Heart right ventricle (tissue), 16 donors: ENCODE measurements at places on chromosomes 3 and 15. TPM values are rescaled to one million over a fixed set of nuclear protein-coding genes. Genes with fewer than 3 reads are reported as not detected.
A peak's percentile ranks its signal among the peaks of the same experiment; 100 is the strongest.

Gene LMCD1
- 18.6 TPM for polyA plus RNA-seq

- no peak for DNase-seq
Observed at GRCh38 chr3:63585927-63586326, 66.5 kb upstream of the SNTN start.

DNA sequence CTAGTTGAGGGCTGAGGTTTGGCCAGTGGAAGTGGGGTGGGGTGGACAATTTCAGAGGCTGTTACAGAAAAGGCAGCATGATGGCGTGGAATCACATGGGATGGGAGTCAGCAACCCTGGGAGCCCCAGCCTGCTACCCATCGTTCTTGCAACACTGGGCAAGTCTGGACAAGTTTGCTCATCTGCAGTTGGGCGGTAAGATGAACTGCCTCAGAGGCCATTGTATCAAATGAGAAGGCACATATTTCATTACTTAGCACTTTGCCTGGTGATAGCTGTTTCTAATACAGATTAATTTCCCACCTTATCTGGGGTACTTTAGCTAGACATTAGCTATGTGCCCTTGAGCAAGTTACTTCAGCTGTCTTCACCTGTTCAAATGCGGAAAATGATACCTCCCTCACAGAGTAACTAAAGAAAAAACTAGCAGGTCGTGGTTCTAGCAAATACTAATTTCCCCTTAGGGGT is 248.9 kb downstream of the THSD4 start:
- DNase-seq: no peak

DNA sequence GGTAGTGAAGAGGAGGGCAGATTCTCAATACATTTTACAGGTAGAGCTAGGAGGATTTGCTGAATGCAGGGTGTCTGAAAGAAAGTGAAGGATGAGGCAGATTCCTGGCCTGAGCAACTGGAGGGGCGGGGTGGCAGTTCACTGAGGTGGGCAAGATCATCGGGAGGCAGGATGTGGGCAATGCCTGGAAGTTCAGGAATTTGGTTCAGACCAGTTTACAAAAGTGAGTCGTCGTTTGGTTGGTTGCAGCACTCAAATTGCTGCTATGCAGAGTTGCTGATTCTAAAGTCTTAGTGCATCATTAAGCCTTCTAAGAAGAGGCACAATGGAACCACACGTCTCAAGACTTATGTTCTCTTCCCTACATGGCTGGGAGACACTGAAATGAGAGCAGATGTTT is 134.0 kb downstream of the MFSD1 start:
- no peak for DNase-seq

- DNase-seq: no peak
Observed at GRCh38 chr15:98669638-98670037, 21.3 kb downstream of the IGF1R start.

Gene SERF2
- 2,367 TPM for polyA plus RNA-seq

Gene CCR3
- polyA plus RNA-seq: not detected

Gene HACD2
- polyA plus RNA-seq: 7.9 TPM

- no peak for DNase-seq
Observed at GRCh38 chr3:189202583-189202982, 30.8 kb downstream of the TPRG1 start.

DNA sequence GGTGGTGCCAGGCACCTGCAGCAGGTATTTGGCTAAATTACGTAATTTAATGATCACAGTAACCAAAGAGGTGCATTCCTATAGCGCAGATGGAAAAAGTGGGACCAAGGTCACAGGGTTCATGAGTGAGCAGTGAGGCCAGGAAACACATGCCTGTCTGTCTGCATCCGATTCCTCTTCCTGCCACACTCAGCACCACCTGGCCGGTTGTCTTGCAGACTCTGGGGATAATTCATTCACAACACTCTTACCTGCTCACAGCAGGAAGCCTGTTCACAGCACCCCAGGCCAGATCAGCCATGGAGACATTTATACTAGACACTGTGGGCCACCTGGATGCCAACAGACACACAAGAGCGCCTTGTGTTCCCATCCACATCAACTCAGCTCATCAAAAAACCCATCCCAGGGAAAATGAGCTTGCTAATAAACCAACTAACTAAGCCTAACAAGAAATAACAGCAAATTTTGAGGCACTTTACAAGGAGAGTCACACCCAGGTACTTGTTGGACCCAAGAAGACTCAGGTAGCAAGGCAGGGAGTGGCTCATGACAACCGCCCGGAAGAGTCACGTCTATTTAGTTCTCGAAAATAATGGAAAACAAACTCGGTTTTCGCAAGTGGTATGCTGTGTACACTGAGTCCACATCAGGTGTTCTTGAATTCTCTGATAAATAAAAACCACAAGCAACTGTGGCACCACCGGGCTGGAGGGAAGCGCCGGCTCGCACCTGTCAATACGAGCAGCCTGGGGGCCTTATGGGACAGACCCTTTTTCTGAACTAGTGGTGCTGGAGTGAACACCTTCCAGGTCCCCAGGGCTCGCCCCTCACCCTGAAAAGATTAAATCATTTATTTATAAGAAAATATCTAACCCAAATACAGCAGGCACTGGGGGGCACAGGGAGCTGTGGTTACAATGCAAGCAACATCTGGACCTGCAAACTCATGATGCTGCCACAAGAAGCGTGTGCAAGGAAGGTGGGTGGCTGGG is 40.5 kb downstream of the FAM174B start:
- no peak for DNase-seq

Gene FBN1
- polyA plus RNA-seq: 7.0 TPM

Gene CMTM7
- polyA plus RNA-seq: 7.2 TPM

- DNase-seq: no peak
Observed at GRCh38 chr3:169992156-169992555, 25.5 kb downstream of the SEC62 start.

Gene LRRN1
- not detected for polyA plus RNA-seq

DNA sequence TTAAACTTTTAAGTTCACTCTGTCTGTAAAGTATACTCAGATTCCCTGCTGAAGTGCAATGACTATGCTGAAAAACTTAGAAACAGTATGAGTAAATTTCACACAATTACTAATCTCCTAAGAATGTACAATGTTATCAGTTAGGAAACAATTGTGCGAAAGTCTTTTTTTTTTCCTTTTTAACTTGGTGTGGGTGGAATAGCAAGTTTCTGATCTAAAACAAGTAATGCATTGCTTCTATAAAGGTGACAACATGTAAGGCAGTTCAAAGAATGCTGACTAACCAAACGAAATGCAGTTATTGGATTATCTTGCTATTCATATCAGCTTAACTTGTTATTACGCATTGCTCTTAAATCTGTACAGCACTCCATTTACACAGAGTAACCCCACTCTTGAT is 19.3 kb upstream of the SLC12A8 start:
- DNase-seq: no peak

Gene BCL6
- 52.2 TPM for polyA plus RNA-seq

- DNase-seq: no peak
Observed at GRCh38 chr3:128727059-128727458, 1.1 kb downstream of the RAB7A start.

Gene STRIT1
- polyA plus RNA-seq: 0.26 TPM

GRCh38 chr3:11566916-11567315 is 76.8 kb downstream of the VGLL4 start:
- no peak for DNase-seq

- no peak for DNase-seq
Observed at GRCh38 chr3:47991341-47991740, 24.9 kb downstream of the MAP4 start.

DNA sequence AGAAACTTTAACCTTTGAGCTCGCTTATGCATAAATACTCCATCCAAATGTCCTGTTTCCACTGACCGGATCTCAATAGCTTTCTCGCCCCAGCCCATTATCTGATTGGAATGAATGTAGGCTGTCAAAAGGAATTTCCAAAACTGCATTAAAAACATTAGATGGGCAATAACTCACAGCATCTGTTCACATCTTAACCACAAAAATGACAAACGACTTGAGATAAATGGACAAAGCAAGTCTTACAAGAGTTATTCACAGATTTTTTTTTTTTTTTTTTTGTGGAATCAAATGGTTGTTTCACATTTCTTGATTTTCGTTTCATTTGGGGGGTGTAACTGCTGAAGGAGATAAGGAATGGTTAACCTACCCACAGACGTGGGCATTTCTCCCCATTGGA is 39.7 kb upstream of the SLC2A2 start:
- no peak for DNase-seq

DNA sequence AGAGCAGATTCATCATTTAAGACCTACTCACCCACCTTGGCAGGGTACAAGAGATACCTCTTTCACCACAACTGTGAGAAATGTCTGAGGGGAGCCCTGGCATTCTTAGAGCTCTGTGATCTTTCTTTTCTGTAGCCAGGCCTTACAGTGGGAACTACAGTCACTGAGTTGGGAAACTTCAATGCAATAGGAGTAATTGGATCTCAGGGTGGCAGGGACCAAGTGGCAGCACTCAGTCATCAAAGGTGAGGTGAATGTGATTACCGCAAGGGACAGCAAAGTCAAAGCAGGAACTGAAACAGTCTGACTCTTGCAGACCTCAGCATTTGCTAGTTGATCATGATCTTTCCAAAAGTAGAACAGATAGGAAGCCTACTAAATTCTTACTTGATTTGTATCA is 7.2 kb upstream of the MCF2L2 start:
- DNase-seq: no peak

- DNase-seq: no peak
Observed at GRCh38 chr15:56320861-56321260, 44.4 kb upstream of the TEX9 start.

Gene SH2D7
- not detected for polyA plus RNA-seq

Gene CHRFAM7A
- 0.68 TPM for polyA plus RNA-seq

Gene DPPA2
- not detected for polyA plus RNA-seq

DNA sequence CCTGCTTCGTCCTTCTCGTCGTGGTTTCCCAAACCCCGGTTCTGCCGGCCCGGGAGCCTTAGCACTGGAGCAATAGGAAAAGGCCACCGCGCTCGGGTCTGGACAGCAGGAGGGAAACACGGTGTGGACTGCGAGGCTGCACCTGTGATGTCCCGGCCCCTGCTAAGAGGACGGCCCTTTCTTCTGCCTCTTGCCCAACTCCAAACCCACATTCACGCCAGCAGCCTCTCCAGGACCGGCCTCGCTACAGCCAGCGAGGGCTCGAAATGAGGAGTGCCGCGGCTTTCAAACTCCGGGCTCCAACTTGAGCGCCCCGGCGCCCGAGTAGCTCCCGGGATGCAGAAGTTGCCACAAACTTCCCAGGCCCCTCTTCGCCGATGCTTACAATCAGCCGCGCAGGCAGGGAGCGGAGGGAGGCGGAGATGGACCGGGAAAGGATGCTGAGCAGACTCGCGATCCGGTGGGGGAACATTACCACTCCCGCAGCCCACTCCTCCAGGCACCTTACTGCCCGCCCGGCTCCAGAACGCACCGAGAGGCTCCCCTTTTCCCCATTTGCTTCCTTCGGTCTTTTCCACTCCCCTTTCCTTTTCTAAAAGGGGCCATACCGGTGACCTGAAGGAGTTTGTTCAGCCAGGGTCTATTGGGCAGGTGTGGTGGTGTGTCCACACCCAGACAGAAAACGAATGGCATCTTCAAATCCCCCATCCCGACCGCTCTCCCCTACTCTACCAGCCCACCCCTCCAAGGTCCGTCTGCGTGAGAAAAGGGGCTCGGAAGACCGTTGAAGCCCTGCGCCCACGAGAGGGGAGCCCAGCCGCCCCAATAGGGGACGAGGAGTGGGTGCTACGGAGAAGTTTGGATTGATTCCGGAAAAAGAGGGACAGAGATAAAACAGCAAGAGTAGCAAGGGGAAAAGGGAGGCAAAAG is 18.8 kb upstream of the SATB1 start:
- DNase-seq: no peak

Gene CHDH
- polyA plus RNA-seq: 0.29 TPM

Gene COL6A5
- polyA plus RNA-seq: not detected

DNA sequence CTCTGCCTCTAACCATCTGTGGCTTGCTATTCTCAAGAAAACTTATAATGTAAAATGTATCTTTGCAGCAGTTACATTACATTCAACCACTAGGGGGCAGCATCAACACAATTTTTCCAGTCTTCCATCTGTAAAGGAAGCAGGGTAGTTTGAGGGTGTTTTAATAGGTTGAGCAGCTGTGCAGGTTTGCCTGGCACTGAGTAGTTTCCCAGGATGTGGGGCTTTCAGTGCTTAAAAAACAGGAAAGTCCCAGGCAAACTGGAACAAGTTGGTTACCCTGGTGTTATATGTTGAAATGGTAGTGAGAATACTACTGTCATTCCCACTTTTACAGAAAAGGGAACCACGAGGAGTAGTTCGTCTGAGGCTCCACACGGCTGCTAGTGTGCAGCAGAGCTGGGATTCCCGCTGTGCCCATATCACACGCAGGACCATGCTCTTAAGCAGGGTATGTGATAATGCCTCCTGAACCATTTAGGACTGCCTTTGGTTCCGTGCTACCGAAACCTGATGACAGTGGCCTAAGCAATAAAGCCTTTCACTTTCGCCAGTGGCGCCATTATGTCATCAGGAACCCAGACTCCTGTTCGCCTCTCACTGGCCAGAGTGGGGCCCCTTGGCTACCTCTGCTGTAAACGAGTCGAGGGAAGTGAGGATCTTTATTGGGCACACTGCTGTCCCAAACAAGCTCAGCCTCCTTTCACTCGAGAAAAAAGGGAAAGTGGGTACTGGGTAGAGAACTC is 64.7 kb upstream of the ZBTB38 start:
- peak; percentile 76 for DNase-seq

Gene KLHL6
- 0.65 TPM for polyA plus RNA-seq

DNA sequence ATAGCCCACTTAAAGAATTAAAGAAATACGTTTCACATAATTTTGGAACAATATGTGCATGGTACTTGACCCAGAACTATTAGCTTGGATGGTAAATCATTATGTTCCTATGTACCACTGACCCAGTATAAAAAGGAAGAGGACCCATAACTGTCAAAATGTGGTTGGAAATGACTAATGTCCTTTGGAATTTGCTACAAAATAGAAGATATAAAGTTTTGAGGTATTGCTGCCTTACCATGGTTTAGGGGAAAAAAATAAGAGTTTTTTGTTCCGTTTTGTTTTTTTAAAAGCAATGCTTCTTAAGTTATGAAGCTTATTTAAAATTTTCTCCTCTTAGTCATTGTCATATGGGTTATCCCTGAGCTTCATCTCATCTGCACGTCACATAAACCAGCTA is 15.8 kb upstream of the TFDP2 start:
- no peak for DNase-seq

Gene CCNL1
- polyA plus RNA-seq: 23.7 TPM

Gene DLL4
- 10.2 TPM for polyA plus RNA-seq

Gene GP9
- polyA plus RNA-seq: not detected

DNA sequence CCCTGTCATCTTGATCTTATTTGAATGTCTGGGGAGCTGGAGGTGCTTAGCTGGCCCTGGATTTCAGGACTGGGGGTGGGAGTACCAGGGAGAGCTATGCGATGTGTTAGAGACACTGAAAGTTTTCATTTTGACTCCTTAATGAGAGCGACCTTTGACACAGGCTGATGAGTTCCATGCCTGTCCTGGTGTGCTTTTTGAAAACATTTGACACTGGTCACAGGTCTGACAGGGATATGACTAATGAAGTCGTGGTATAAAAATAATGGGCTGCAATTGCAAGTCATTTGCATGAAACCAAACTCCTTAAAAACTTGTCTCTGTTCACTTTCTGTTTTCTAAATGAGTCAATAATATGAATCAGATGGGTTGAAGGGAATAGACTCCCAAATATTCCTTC is 81.9 kb downstream of the MECOM start:
- no peak for DNase-seq

GRCh38 chr3:111081008-111081545 is 9.5 kb downstream of the NECTIN3 start:
- no peak for DNase-seq

Gene AMOTL2
- 18.7 TPM for polyA plus RNA-seq
